ENCODE measurements at places on chromosomes 2 and 18.

GRCh38 chr2:73279852-73280251 is 4.4 kb downstream of the FBXO41 start:
- DNase-seq: no peak

DNA sequence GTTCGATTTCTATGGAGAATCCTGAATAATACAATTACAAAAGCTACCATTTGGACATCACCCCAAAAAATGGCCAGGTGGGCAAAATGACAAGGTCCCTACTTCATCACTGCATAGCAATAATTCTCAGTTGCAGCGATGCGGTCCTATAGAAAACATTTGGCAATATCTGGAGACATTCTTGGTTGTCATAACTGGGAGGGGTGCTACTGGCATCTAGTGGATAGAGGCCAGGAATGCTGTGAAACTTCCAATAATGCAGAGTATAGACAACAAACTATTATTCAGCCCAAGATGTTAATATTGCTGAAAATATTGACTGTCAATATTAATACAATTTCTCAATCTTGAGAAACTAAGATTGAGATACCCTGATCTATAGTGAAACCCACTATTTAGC is 637.8 kb upstream of the PKDCC start:
- no peak for DNase-seq

- no peak for DNase-seq
Observed at GRCh38 chr2:78718024-78718423, 307.5 kb upstream of the REG3G start.

- peak; percentile 26 for DNase-seq
Observed at GRCh38 chr2:108447947-108448677, 894 bp upstream of the GCC2 start.

- DNase-seq: no peak
Observed at GRCh38 chr2:119696494-119697030, 17.6 kb downstream of the TMEM177 start.

DNA sequence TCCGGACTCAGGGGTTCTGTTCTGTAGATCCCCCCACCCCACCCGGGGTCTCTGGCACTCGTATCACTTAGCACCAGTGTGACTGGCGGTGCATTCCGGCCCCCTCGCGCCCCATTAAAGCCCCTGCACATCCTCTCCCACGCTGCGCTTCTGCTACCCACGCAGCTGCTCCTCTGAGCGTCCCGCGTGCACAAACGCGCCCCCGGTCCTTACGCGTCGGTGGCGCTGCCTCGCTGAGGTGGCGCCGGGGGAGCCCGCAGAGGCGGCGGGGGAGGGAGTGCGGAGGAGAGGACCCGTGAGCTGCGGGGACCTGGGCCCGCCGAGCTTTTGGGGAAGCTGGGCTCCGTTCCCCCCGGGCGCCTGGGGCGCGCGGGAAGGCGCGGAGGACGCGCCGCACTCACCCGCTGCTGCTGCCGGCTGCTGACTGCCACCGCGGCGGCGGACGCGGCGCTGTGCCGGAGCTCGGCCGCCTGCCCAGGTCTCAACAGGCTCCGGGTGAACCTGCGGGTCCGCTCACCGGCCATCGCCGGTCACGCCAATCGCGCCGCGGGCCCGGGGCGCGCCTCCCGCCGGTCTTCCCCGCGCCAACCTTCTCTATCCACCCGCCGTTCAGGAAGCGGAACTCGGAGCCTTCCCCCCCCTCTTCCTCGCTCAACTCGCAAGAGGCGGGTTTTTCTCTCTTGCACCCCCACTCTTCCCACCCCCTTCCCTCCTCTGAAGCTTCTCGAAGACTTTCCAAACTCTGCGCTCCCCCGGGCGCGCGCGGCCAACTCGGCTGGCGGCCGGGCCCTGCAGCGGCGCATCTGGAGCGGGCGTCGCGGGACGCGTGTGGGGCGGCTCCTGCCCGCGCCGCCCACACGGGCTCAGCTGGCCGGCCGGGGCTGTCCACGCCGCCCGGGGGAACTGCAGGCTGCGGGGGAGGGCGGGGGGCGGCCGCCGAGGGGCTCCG is at the start of gene DOCK10:
DOCK10 (minus strand) TSS at position 618 of the 949 bp plus-strand sequence; CDS start at position 524, 94 bp downstream.
- DNase-seq: peak; percentile 62

GRCh38 chr2:212531499-212531898 is 7.1 kb downstream of the ERBB4 start:
- DNase-seq: no peak

- DNase-seq: no peak
Observed at GRCh38 chr2:60383401-60384143, 169.9 kb downstream of the BCL11A start.

DNA sequence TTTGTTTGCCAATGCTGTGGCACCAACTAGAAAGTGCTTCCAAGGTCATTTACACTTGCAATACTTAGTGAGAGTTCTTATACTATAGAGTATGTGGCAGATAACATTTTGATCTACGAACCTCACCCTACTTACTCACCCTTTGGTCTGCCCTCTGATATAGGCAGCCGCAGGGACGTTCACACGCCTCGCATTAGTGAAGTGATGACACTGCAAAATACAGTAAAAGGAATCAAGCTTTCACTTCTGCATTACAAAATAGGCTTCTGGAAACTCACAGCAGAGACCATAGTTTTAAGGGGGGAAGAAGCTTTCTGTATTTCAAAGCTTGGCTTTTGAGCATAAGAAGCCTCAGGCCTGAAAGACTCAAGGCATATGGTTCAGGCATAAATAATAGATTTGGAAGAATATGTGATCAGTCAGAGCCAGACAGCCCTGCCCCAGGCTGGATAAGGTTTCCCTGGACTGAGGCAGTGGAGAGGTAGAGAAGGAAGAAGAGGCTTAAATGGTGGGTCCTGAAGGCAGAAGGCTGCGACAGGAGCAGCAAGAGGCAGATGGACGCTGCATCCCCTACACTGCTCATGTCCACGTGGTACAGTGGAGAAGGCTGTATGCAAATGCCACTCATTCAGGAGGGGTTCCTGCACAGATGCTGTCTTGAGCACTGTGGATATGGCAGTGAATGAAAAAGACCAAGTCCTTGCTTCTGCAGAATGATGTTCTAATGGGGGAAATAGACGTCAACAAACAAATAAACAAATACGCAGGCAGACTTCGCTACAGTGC is 63.1 kb downstream of the FECH start:
- no peak for DNase-seq

GRCh38 chr2:9814129-9814868 is 29.0 kb upstream of the TAF1B start:
- no peak for DNase-seq

DNA sequence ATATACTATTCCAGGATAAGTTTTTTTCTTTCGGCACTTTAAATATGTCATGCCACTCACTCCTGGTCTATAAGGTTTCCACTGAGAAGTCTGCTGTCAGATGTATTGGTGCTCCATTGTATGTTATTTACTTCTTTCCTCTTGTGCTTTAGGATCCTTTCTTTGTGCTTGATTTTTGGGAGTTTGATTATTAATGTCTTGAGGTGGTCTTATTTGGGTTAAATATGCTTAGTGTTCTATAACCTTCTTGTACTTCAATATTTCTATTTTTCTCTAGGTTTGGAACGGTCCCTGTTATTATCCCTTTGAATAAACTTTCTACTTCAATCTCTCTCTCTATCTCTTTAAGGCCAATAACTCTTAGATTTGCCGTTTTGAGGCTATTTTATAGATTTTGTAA is 28.3 kb downstream of the STPG4 start:
- DNase-seq: no peak

- no peak for DNase-seq
Observed at GRCh38 chr2:75555701-75556100, 5.0 kb downstream of the EVA1A start.

DNA sequence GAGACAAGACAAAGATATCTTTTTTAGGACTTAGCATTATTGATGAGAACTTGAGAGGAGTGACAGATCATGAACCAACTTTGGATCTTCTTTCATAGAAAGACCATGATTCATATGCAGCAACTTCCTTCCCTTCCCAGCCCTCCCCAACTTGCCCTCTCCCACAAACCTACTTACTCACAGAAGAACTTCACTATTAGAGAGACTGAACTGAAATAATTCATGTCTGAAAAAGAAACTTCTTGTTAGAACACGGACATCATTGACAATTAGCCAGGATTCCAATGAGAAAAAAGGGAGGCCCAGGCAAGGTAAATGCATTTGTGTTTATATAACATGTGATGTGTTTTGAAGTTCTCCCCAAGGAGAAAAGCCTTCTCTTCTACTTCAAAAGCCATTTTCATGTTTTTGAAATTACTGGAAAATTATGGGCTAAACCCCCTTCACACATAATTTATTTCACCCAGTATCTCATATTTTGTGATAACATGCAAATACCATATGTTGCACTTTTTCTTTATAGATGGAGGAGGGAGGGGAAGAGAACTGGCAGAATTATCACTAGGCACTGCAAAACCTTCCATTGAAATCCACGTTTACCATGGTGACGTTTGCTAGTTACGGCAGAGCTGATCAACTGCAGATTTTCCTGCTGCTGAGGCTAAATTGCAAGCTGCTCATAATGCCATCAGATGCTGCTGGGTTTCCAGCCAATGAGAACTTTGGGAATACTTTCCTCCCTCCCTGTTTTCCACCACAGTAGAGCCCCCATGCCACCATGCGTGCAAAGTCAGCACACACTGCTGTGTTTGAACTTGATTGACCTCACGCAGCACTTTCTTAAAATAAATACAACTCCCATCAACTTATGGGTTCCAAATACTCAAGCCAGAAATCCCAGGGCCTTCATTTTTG is 294.7 kb downstream of the MEIS1 start:
- DNase-seq: no peak

DNA sequence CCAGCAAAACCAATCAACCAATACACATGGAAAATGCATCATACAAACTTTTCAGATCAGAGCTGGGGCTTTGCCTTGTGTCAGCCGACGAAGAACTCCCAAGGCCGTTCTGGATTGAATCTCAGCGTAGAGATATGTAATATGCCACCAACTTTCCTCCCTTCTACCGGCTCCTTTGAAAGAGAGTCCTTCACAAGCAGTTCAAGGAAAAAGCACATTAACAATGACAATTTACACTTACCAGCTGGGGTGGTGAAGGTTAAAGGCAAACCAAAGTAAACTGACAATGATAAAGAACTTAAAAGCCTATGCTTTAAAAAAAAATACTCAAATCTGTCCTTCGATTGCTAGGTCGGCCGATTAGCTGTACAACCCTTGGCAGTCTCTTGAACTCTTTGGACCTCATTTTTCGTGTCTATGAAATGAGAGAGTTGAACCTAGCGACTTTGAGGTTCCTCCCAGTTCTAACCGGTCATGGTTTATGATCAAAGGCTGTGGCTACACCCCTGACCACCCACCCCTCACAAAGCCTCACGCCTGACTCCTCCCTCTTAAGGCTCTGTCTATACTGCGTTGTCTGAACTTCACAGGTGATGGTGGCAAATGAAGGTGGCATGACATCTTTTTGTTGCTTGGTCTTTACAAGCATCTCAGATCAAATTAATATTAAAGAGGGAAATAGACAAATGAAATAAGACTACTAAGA is 46.2 kb downstream of the BCL2 start:
- no peak for DNase-seq

GRCh38 chr2:157989227-157989626 is 112.4 kb upstream of the UPP2 start:
- no peak for DNase-seq

GRCh38 chr18:46046126-46046525 is 25.9 kb downstream of the PSTPIP2 start:
- DNase-seq: no peak

- no peak for DNase-seq
Observed at GRCh38 chr2:108460345-108461037, 11.5 kb downstream of the GCC2 start.

- DNase-seq: no peak
Observed at GRCh38 chr2:166106431-166107015, 21.3 kb downstream of the SCN1A start.

GRCh38 chr2:158134655-158135054 is 33.0 kb downstream of the UPP2 start:
- no peak for DNase-seq

DNA sequence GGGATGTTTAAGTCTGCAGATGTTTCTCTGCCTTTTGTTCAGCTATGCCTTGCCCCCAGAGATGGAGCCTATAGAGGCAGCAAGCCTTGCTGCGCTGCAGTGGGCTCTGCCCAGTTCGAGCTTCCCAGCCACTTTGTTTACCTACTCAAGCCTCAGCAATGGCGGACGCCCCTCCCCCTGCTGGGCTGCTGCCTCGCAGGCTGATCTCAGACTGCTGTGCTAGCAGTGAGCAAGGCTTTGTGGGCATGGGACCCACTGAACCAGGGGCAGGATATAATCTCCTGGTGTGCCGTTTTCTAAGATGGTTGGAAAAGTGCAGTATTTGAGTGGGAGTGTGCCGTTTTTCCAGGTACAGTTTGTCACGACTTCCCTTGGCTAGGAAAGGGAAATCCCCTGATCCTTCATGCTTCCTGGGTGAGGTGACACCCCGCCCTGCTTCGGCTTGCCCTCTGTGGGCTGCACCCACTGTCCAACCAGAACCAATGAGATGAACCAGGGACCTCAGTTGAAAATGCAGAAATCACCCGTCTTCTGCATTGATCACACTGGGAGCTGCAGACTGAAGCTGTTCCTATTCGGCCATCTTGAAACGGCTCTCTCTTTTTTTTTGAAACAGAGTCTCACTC is 27.6 kb upstream of the ADAM23 start:
- DNase-seq: no peak

- DNase-seq: peak; percentile 22
Observed at GRCh38 chr2:88692187-88692586, 714 bp downstream of the RPIA start.

- DNase-seq: no peak
Observed at GRCh38 chr2:85405201-85406059, 4.7 kb downstream of the CAPG start.

DNA sequence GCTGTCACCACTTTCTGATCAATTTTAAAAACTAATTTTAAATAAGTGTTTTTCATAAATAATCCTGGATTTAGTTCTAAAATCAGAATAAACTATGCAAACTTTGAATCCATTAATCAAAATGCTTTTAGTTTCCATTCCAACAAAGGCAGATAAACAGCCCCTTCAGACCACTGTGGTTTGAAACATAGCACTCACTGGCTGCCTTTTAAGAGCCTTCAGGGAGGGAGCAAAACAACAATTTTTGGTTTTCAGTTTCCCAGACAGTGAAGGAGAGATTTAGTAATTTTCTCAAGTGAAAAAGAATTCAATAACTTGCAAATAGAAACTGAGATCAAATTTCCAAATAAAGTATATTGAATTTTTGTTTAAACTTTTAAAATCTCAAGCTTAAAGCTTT is 46.1 kb downstream of the CDK15 start:
- DNase-seq: no peak

GRCh38 chr2:209390839-209391238 is 33.0 kb upstream of the MAP2 start:
- DNase-seq: no peak

DNA sequence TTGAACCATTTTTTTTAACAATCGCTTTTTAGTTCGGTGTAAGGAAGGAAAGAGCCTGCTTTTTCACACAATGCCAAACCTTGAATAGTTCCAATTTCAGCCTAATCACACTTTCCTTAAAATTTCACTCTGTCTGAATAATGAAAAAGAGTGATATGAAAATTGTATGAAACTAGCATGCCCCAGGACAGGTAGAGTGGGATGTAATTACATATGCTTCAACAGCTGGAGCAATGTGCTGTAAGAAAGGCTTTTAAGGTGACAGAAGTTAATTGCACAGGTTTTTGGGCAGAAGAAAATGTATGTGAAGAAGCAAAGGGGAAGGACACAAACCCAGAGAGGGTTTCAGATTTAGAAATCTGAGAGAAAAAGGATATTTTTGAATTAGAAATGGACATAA is 184.0 kb downstream of the DSC3 start:
- DNase-seq: no peak

Measured in NCI-H345 (cell line).